GM10248 (cell line): ENCODE measurements at places on chromosomes 5 and 9.

GRCh38 chr9:96467784-96468183, 17.8 kb downstream of the HABP4 start:
- no peak for DNase-seq

DNA sequence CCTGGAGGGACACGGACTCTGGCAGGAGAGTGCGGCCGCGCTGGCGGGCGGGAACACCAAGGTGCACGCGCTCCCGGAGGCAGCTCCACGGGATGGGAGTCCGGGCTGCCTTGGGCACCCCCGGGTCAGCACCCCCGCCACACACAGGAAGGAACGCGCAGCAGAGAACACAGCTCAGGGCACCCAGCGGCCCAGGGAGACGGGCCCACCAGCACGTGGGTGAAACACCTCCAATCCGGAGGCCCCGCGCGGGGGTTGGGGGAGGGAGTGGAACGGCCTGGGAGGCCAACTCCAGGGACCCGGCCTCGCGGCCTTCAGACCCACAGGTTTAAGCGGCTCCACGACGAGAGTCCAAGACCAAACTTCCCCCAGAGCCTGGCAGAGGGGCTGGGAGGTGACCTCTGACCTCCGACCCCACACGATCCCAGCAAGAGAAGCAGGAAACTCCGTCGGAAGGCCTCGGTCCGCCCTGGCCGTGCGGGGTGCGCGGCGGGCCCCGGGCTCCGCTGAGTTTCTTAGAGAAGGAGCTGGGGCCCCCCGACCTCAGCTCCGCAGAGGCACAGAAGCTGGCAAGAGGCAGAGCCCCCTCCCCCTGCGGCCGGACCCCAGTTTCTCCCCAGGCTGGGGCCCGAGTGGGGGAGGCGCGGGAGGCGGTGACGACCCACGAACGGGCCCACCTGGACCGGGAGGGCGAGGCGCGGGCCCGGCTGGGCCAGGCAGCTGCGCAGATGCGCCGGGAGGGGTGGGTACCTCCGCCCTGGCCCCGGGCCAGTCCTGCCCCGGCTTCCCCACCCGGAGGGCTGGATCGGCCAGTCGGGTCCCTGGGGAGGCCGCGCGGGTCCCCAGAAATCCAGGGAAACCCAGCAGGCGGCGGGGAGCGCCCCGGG, 851 bp downstream of the NACC2 start:
- DNase-seq, result no peak

- no peak for DNase-seq
Measured at GRCh38 chr9:92769286-92769685, 4.7 kb upstream of the BICD2 start.

DNA sequence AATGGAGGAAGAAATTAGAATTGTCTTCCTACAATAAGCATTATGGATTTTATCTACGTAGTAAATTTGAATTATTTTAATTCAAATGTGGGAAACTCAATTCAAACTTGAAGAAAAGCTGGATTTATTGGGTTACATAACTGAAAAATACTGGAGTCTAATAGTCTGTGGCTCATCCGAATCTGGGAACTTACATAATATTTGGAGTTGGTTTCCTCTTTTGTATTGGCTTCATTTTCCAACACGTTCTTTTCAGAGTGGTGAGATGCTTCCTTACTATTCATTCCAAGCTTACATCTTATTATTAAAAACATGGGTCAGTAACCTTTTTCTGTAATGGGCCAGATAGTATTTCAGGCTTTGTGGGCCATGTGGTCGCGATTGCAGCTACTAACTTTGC, 164.8 kb downstream of the ARHGAP26 start:
- no peak for DNase-seq

GRCh38 chr5:143313298-143313852, 90.1 kb downstream of the NR3C1 start:
- DNase-seq, result no peak

GRCh38 chr5:58738336-58738735, 155.5 kb downstream of the RAB3C start:
- DNase-seq, result no peak

GRCh38 chr5:16585041-16585667, 31.6 kb downstream of the RETREG1 start:
- no peak for DNase-seq

DNA sequence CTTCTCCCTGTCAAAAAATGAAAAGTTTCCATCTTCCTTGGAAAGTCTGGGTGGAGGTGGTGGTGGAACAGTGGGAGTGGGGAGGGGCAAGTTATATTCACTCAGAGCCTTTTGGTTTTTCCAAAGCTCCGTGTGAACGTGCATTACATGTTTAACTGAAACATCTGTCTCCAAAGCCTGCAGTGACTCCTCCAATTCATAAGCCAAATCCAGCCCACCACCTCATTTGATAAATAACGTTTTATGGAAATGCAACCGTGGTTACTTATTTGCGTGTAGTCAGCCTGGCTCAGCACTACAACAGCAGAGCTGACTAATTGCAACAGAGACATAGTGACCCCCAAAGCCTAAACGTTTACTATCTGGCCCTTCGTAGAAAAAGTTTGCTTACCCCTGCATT, 13.9 kb downstream of the TNFSF8 start:
- no peak for DNase-seq

DNA sequence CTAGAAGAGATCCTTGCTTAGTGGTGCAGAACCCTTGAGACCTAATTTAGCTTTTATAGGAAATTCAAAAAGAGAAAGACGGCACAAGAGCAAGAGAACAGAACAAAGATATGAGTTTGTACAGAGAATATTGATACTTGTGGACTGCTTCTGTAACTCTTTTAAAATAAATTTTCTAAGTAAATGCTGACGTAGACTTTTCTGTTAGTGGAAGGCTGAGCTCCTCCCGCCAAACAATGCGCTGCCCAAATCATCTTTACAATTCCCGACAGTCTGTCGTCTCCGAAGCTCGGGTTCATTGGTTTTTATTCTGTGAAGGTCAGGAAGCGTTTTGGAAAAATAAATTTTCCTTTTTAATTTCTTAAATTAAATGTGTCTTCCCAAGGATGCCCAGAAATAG, 22.3 kb downstream of the RORB start:
- DNase-seq, result no peak

DNA sequence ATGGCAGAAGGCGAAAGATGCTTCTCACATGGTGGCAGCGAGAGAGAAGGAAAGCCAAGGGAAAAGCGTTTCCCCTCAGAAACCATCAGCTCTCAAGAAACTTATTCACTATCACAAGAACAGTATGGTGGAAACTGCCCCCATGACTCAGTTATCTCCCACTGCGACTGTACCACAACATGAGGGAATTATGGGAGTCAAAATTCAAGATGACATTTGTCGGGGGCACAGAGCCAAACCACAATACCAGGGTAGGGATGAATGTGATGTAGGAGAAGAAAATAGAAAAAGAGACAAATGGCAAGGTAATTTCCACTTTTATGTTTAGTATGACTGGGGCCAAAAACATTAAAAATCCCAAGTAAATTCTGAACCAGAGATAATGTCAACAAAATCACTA, 216.8 kb downstream of the TRIM36 start:
- no peak for DNase-seq

DNA sequence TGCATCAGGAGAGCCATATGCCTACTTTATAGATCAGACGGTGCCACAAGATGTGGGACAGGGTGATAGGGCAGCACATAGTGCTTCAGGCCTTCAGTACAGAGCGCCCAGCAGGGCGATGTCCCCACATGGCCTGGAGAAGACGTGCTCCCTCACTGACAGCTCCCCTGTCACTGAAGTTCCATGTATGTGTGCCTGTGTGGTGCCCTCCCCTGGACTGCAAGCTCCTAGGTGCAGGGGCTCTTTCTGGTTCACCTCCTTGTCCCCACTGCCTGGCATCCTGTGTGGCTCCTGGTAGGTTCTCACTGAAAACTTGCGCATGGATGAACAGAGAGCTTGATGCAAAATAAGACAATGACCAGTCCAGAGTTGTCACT, 233.1 kb downstream of the GADD45G start:
- no peak for DNase-seq

DNA sequence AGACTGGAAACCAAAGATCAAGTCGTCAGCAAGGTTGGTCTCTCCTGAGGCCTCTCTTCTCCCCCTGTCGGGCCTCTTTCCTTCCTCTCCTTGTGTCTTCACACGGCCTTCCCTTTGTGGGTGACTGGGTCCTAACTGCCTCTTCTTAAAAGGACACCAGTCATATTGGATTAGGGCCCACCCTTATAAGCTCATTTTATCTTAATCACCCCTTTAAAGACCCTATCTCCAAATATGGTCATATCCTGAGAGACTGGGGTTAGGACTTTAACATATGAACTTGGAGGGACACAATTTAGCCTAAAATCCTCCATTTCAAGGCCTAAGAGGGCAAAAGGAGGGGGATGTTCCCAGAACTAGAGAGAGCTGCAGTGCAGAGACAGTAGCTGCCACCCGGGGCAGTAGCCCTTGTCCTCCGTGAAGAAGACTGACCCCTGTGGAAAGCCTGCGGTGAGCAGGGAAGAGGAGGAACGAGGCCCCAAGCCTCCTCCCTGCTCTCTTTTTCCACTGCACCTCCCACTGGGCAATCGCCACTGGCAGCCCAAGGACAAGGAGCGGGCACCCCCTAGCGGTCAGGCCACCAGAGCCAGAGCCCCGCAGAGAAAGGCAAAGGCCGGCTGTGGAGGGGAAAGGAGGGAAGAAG, 34.9 kb downstream of the CFAP90 start:
- DNase-seq, result peak; percentile 79

DNA sequence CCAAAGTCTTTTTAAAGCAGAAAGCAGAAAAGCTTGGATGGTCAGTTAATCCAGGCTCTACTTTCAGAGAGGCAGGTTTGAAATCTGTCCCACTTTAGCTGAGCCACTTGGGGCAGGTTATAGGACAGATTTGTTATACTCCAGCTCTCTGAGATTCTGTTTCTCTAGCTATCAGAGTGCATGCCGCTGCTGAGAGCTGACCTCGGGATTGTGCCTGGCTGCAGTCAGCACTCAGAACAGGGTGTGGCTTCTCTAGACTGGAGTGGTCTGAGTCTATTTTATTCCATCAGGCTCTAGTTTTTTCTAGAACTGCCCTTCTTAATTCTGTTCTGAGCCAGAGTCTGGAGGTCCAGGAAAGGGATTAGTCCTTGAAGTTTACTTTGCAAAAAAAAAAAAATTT, 67.7 kb downstream of the NDFIP1 start:
- DNase-seq, result no peak

GRCh38 chr5:16713386-16713928, 96.7 kb upstream of the RETREG1 start:
- DNase-seq, result no peak

DNA sequence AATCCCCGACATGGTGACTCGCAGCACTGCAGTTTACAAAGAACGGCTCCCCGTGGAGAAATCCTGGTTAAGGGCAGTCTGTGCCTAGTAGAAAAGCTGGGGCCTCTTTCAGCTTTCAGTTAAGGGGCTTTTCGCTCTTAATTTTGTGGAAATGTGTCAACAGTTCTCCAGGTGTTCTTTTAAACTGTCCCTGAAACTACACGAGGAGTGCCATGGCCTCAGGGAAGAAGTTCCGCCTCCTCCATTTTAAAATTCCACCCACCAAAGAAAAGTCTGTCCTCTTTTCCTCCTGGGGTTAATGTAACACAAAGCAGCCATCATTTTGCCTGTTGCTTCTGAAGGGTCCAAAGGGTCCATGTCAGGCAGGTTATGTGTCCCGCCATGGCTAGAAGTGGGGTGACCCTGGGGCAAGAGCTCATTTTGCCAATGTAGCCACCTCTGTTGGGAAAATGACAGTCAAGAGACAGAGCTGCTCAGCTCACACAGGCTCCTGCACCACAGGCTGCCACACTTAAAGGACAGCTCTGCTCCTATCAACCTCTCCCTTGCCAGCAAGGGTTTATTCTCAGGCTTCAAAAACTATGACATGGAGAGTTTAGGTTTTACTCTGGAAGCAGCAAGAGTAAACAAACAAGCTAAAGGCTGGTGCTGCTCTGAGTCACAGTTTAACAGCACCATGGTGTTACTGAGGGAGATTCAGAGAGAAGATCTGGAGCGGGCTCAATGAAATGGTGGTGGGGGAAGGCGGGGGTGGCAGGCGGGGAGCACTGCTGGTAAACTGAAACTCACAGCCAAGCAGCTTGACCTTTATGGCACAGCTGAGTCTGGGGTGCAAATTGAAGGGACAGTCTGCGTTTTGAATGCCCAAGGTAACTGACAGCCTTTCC, 3.2 kb downstream of the WHRN start:
- DNase-seq, result no peak

DNA sequence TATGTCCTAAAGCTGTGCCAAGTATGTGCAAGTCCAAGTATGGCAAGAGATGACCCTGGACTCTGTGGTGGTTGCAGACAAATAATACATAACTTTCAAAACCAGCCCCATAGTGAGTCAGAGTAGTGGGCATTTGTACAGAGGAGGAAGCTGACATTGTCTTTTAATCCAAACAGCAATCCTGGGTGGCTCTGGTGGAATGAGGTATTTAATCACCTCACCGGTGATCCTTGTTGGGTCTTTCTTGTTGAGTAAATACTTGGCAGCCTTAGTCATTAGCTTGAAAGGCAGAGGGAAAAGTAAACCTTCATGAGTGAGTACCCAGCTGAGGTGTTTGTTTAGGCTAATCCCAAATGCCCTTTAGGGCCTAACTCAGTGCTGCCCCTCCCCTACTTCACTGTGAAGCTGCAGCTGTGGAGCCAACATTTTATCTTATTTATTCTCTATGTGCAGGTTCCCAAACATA, 148.7 kb upstream of the SLC12A2 start:
- no peak for DNase-seq

- no peak for DNase-seq
Measured at GRCh38 chr5:133406977-133407632, 205.2 kb downstream of the FSTL4 start.

DNA sequence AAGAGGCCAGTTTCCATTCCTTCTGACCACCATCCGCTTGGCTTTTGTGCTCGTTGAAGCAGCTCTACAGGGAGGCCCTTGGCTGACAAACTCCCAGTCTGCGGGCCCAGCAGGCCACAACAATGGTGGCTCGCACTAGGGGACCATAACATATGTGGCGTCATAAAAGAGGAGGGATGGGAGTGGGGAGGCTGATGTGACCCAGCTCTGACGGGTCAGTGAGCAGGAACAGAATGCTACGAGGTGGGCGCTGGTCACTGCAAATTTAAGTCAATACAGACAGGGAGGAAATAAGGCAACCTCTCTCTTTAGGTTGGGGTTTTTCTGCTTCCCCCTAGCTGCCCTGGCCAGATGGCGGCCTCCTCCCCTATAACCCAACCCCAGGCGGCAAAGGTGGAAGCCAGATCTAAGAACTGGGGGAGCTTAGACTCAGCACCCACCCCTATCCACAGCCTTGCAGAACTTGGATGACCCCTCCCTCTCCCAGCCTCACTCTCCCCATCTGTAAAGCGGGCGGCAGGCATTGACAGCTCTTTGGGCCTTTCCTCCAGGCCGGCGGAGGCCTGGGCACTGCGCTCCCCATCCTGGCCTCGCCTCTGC, 778 bp downstream of the FRRS1L start:
- DNase-seq, result no peak

GRCh38 chr9:129752900-129753729, at the start of gene PTGES:
TSS of gene PTGES (minus strand) at chr9:129753042. CDS start at chr9:129753012, 30 bp downstream.
- DNase-seq, result peak; percentile 65

GRCh38 chr5:74289691-74290090, 350.8 kb downstream of the ENC1 start:
- no peak for DNase-seq

- DNase-seq, result no peak
Measured at GRCh38 chr5:124706729-124707361, 39.6 kb downstream of the ZNF608 start.
